ENCODE measurements at places on chromosomes 4 and X. TPM values are rescaled to one million over a fixed set of nuclear protein-coding genes. Genes with fewer than 3 reads are reported as not detected.

XAGE3 gene
- not detected for total RNA-seq

PAGE2B gene
- total RNA-seq, result not detected

DUSP21 gene
- total RNA-seq, result not detected

ANAPC10 gene
- total RNA-seq, result 17.5 TPM

CSAG2 gene
- total RNA-seq, result not detected

ATP2B3 gene
- not detected for total RNA-seq

IL21 gene
- total RNA-seq, result not detected

DNA sequence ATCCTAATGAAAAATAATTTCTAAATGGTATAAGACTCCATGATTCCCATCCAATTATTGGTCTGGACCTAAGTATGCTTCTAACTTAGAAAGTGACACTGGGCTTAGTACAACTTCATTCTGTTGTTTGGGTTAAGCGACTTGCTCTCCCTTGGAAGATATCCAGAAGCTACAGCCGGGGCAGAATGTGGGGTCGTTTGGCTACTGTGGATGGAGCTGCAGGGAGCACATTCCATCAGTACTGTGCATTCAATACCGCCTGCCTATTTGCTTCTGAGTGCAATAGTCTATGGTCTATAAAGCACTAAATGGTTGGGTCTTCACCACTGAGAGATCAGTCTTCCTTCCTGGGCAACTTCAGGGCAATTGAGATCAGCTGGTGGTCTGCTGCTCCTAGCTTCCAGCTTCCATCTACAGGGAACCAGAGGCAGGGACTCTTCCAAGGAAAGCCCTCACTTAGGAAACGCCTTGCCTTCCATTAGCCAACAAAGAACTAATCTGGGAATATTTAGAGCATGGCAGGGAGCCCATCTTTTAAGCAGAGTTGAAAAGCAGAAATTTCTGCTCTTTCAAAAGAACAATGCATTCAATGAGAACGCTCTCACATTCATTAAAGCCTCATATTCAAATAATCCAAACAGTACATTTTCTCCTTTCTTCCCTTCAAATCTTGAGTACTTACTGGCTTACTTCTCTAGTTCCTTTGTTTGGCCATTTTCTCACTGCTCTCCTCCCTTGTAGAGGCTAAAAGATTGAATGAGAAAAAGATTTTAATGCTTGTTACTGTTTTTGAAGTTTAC lies 1049.9 kb upstream of the TENM3 start:
- DNase-seq, result no peak
- no peaks in the 10 kb centered on the region for H3K36me3 ChIP-seq
- no peaks in the 10 kb centered on the region for H3K27me3 ChIP-seq

GRCh38 chrX:155188786-155189185 lies 27.5 kb upstream of the VBP1 start:
- no peak for DNase-seq
- H3K4me3 ChIP-seq, result no peak overlapping the region
- no peaks in the 10 kb centered on the region for H3K4me1 ChIP-seq
- no peak overlapping the region for H3K27ac ChIP-seq
- no peaks in the 10 kb centered on the region for H3K27me3 ChIP-seq

- H3K27me3 ChIP-seq, result no peaks in the 10 kb centered on the region
- H3K27ac ChIP-seq, result no peak overlapping the region
- no peak overlapping the region for H3K4me3 ChIP-seq
- no peaks in the 10 kb centered on the region for H3K36me3 ChIP-seq
- H3K4me1 ChIP-seq, result no peaks in the 10 kb centered on the region
Observed at GRCh38 chr4:99457270-99457669, 22.1 kb upstream of the ADH7 start.

DNA sequence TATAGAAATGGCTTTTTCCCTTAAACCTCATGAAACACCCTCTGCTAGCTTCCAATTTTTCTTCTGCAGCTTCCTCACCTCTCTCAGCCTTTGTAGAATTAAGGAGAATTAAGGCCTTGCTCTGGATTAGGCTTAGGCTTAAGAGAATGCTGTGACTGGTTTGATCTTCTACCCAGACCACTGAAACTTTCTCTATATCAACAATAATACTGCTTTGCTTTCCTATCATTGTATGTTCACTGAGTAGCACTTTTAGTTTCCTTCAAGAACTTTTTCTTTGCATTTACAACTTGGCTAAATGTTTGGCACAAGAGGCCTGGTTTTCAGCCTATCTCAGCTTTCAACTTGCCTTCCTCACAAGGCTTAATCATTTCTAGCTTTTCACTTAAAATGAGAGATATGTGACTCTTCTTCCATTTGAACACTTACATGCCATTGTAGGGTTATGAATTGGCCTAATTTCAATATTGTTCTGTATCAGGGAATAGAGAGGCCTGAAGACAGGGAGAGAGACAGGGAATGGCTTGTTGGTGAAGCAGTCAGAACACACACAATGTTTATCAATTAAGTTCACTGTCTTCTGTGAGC lies 28.2 kb downstream of the TMEM154 start:
- H3K27me3 ChIP-seq, result no peaks in the 10 kb centered on the region
- no peaks in the 10 kb centered on the region for H3K4me1 ChIP-seq
- H3K36me3 ChIP-seq, result no peaks in the 10 kb centered on the region
- no peak for DNase-seq
- H3K27ac ChIP-seq, result no peak overlapping the region

GRCh38 chr4:144223149-144223548 lies 82.6 kb upstream of the GYPA start:
- DNase-seq, result no peak
- H3K36me3 ChIP-seq, result no peaks in the 10 kb centered on the region
- no peak overlapping the region for H3K27ac ChIP-seq
- no peaks in the 10 kb centered on the region for H3K27me3 ChIP-seq
- no peaks in the 10 kb centered on the region for H3K4me1 ChIP-seq

DNA sequence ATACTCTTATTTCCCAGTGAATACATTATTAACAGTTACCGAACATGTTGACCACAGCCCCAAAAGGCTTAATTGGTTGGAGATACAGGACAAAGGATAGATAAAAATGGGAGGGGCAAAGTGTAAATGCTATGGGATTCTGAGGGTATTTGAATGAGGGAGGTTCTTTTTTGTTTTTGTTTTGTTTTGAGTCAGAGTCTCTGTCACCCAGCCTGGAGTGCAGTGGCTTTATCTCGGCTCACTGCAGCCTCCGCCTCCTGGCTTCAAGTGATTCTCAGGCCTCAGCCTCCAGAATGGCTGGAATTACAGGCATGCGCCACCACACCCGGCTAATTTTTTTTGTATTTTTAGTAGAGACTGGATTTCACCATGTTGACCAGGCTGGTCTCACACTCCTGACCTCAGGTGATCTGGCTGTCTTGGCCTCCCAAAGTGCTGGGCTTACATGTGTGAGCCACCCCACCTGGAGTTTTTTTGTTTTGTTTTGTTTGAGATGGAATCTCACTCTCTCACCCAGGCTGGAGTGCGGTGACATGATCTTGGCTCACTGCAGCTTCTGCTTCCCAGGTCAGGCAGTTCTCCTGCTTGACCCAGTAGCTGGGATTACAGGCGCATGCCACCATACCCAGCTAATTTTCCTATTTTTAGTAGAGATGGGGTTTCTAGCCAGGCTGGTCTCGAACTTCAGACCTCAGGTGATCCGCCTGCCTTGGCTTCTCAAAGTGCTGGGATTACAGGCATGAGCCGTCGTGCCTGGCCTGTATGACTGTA lies 9.0 kb downstream of the UBE2K start:
- peaks cover 26% of the 10 kb centered on the region for H3K4me1 ChIP-seq
- no peak overlapping the region for H3K27ac ChIP-seq
- no peak overlapping the region for H3K4me3 ChIP-seq
- H3K36me3 ChIP-seq, result peaks cover 13% of the 10 kb centered on the region

- H3K36me3 ChIP-seq, result no peaks in the 10 kb centered on the region
- no peak for DNase-seq
- H3K4me3 ChIP-seq, result no peak overlapping the region
- H3K4me1 ChIP-seq, result no peaks in the 10 kb centered on the region
- H3K27ac ChIP-seq, result no peak overlapping the region
Observed at GRCh38 chrX:13131396-13132137, 87.1 kb upstream of the FAM9C start.

DNA sequence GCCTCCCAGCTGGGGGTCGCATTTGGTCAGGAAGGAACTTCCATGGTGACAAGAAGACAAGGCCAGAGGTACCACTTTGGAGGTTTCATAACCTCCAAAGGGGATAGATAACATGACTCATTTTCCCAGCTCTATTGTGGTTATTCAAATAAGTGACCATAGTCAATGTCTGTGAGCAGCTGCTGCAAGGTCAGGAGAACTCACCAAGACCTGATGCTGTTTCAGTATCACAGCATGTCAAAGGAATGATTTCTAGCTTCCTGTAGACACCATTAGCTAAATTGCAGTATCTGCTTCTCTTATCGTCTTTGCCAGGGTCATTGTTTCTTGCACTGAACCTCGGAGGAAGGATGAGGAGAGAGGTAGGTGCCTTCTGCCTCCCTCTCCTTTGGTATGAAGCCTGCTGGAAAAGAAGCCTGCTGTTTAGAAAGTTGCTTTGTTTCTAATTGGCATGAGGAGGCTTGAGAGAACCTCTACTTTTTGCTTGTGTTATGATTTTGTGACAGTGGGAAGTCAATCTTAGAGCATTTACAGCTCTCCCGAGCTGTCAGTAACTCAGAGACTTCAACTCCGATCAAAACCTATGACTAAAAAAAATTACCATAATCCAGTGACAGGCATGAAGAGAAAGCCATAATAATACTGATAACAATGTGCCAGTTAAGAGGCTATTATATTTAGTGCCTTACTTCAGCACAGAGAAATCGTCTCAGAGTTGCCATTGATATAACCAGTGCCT lies 38.0 kb upstream of the GATB start:
- H3K4me3 ChIP-seq, result no peak overlapping the region
- no peak overlapping the region for H3K27ac ChIP-seq
- peaks cover 5% of the 10 kb centered on the region for H3K27me3 ChIP-seq
- no peaks in the 10 kb centered on the region for H3K4me1 ChIP-seq
- H3K36me3 ChIP-seq, result no peaks in the 10 kb centered on the region

DNA sequence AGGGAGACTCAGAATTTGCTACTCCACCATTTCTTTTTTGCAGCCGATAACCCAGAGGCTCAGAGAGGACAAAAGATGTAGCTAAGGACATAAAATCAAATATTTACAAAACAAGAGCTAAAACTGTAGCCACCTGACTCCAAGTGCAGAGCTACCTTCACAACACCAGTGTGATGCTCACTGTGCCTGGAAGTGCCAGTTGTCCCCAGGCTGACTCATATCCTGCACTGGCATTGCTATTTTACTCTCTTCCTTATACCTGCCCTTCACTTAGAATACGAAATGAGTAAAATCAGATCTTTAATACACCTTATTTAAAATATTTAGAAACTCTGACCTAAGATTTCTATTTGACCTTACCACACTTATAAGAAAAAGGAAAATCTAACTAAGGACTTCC lies 39.5 kb downstream of the SLC7A11 start:
- no peak overlapping the region for H3K27ac ChIP-seq
- no peaks in the 10 kb centered on the region for H3K27me3 ChIP-seq
- no peak overlapping the region for H3K4me3 ChIP-seq
- H3K36me3 ChIP-seq, result no peaks in the 10 kb centered on the region
- DNase-seq, result no peak
- H3K4me1 ChIP-seq, result no peaks in the 10 kb centered on the region

DNA sequence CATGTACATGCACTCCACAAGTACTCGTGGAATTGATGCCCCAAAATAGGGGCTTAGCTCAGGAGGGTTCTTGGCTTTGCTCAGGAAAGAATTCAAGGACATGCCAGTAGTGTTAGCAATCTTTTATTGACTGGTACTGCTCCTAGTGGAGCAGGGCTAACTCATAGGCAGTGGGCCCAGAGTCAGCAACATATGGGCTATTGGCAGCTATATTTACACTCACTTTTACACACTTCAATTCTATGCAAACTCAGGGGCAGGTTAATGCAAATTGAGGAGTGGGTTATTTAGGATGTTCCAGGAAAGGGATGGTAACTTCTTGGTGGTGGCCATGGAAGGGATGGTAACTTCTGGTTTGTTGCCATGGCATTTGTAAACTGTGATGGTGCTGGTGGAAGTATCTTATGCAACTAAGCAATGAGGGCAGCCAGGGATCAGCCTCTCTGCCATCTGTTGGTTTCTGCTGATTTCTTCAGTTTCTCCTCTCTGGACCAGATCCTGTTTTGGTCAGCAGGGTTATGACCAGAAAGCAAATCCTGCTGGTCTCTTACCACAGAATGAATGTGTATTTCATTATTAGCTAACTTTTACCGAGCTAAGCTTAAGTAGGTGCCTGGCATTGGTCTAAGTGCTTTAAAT lies 69.2 kb upstream of the FAT1 start:
- no peak for DNase-seq
- no peaks in the 10 kb centered on the region for H3K4me1 ChIP-seq
- no peaks in the 10 kb centered on the region for H3K36me3 ChIP-seq
- H3K27me3 ChIP-seq, result no peaks in the 10 kb centered on the region
- no peak overlapping the region for H3K27ac ChIP-seq

- no peak overlapping the region for H3K27ac ChIP-seq
- H3K4me3 ChIP-seq, result no peak overlapping the region
- no peak for DNase-seq
Observed at GRCh38 chr4:165765053-165765452, 108.0 kb upstream of the TLL1 start.

GRCh38 chr4:153002110-153002509 lies 66.0 kb downstream of the FHDC1 start:
- H3K36me3 ChIP-seq, result no peaks in the 10 kb centered on the region
- DNase-seq, result no peak
- H3K4me1 ChIP-seq, result no peaks in the 10 kb centered on the region
- H3K27ac ChIP-seq, result no peak overlapping the region
- no peaks in the 10 kb centered on the region for H3K27me3 ChIP-seq
